Activated CD8-positive, alpha-beta memory T cell treated with anti-CD3 and anti-CD28 coated beads, Interleukin-2, amount 50 U/mL, for 4 hours (primary cell): ENCODE measurements at places on chromosomes 5 and 9.

DNA sequence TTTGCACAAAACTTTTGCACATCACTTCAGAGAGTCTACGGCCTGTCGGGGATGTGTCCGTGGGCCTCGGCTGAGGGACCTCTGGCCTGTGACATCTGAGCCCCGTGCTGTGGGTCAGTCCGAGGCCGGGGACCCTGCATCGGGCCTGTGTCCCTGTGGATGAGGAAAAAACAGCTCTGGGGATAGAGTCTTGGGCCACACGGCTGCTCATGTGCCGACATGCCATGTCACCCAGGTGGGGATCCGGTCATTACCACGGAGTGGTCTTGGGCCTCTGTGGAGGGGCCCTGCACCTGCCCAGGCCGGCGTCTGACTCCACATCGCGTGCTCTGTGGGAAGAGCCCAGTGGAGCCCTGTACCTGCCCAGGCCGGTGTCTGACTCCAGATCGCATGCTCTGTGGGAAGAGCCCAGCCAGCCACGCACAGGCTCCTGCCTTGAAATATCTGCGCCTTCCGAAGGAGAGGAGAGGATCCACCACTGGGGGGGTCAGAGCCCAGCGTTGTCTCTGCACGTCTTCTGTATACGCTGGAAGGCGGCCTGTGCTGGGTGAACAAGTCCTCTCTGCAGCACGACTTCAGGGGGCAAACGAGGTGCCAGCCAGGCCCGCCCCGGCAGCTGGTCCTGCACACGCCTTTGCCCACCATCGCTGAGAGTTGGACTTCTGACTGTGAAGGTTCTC, 27.5 kb upstream of the IRX4 start:
- no peak for DNase-seq

DNA sequence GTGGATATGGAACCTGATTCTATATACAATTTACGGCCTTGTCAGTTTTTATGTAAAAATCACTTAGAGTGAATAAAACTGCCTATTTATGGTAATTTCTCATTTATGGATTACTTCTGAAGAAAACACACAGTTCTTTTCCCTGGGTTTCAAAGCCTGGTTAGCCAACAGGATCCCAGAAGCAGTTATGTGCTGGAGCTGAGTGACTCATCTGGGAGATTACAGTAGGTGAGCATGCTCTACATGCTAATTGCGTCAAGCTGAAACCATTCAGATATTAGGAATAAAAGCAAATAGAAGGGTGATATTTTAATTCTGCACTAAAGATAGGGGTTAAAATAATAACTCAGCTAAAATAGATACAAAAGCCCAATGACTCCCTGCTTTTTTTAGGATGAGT, 47.8 kb downstream of the PDE4D start:
- no peak for DNase-seq

DNA sequence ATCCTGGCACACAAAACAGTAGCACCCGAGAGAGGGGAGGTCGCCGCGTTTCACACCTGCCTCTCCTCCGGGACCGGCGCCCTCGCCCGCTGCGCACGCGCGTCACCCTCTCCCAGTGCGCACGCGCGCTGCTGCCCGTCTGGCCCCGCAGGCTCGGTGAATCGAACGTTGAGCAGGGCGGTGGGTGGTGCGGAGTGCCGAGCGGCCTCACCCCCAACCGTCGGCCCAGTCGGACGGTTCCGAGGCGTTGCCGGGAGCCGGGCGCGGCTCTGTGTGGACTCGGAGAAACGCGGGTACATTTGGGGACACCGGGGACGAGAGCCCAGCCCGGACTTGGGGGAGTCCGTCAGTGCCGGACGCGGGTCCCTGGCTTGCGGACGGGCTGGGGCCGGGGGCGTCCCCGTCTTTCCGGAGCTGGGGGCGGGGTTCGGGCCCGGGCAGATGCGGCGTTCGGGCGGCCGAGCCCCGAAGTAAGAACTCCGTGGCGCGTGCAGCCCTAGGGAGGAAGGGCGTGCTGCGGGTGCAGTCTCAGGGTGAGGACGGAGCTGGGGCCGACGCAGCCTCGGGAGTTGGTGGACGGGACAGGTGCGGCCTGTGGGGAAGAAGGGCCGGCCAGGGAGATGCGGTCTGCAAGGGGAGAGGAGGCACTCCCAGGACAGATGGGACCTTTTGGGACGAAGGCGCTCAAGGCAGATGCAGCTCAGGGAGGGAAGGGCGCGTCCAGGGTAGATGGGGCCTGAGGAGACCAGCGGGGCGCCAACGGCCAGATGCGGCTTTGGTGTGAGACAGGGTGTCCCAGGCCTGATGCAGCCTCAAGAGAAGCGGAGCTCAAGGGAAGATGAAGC, at the start of gene POMT1:
Gene POMT1 (plus strand): TSS at position 138 of the 845 bp plus-strand sequence. CDS start 1,301 bp downstream, outside the sequence.
- peak; percentile 85 for DNase-seq

DNA sequence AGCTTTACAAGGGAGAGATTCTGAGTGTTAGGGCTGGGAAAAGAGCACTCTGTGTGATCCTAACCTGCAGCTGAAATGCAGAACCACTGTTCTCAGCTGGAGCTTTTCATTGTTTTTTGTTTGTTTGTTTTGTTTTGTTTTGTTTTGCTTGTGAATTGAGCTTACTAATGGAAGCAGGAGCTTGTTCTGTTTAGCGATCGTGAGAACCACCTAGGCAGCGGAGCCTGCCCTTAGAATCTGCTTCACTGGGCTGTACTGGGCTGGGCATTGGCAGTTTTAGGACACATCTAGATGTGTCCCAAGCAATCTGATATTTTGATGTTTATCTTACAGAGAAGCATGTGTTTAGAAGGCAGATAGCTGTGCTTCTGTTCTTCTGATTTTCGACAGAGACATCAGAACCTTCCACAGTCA, 14.3 kb downstream of the SYK start:
- no peak for DNase-seq

DNA sequence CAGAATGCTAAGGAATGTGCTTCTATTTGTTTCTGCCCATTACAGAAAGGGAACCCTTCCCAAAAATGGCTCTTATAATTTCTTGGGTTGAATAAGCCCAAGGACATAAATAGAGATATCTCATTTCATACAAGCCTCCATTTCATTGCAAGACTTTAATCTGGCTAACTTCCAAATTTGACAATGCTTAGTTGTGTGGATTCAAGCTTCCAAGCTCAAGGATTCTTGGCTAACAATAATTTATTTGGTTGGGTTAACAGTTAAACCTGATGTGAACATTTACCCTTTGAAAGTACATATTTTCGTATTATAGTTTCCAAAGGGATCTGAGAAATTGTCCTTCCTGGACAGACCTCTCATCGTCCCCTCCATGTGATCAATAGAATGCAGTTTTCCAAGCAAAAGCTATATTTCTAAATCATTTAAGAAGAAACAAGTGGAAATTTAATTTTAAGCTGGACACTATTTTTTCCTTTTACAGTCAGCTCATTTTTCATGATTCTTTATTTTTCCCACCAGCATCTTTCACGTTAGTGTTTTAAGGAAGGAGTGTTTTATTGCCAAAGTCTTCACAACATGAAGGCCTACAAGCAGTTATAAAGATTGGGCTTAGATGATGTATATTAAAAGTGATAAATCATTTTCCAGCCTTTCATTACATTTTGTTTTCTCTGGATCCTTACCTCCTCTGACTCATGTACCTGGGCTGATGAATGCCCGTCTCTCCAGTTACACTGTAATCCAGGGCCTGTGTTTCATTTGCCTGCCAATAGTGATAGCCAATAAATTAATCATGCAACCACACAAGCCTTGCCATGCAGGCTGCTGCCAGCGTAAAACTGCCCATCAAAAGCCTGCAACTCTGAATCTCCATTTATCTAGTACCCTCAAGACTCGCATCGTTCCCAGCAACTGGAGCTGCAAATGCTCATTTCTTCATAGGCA, 176.7 kb downstream of the NTRK2 start:
- DNase-seq: no peak

DNA sequence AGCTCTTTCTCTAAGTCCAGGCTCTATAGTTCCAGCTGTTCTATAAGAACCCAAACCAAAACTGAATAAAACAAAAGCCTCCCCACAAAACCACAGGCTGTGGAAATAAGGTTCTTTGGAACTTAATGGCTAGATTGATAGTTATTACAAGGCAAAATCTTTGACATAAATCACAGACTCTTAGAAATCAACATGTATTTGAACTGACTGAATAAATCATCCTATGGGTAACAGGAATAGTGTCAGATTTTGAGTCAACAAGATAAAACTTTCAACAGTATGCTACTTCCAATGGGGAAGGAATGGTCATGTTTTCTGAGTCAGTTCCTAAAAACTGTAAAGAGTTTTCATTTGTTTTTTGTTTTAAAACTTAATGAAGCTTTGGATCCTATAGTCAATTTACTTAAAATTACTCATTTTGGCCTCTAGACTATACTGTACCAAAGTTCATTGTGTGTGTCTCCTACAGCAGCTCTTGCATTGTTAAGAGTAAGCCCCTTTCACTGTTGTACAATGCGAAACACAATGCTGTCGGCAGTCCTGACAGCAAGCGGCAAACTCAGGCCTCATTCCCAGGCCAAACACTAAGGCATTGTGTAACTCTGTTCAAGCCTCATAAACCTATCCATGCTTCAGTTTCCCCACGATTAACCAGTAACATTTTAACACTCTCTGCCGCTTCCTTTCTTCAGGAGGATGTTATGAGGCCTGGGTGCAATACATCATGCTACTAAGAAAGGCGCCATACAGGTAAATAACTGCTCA, 134.1 kb downstream of the ARL15 start:
- DNase-seq: no peak

DNA sequence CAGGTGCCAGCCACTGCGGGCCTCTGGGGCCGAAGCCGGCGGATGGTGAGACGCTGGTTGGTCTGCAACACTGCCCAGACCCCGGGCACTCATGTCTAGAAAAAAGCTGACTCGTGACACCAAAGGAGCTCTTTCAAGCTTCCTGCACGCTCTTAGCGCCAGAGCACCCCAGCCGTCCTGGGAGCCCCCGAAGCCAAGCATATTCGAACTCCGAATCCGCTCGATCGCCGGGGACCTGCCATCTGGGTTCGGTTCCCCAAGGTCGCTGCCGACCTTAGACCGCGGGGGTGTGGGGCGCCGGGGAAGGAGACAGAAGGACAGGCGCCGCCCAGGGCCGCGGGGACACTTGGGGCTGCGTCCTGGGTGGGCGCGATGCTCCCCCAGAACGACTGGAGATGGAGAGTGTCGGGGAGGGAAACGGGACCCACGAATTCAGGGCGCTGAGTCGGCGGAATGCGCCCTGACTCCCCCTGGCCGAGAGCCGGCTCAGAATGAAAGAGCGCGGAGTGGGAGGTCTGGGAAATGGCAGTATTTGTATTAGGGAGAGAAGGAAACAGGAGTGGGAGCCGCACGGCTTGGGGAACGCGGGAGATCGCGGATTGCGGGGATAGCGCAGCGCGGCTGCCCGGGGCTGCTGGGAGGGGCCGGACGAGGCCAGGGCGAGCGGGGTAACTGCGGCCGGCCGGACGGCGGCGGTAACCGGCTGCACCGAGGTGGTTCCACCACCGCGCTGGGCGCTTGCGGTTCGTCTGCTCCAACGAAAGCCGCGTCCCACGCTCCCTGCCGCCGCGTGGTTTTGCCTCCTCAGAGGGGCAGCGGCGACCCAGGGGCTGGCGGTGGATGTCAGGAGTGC, 20.1 kb upstream of the MARCHF6 start:
- no peak for DNase-seq

- no peak for DNase-seq
Measured at GRCh38 chr5:173256800-173257199, 21.8 kb upstream of the NKX2-5 start.

GRCh38 chr9:30075022-30075421, 2309.4 kb upstream of the ACO1 start:
- no peak for DNase-seq

DNA sequence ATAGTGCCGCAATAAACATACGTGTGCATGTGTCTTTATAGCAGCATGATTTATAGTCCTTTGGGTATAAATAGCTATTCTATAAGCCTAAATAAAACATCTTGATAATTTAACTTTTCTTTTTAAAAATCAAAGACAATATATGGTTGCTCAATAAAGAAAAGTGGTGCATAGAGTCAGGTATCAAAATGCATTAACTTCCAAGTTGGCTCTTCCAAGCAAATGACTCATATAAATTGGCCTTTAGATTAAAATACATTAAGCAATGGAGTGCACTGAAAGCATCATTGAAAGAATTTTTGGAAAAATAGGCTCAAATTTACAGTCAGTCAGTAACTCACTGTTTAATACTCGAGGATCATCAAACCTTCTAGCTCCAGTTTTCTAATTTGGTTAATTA, 106.6 kb downstream of the PLCXD3 start:
- no peak for DNase-seq

DNA sequence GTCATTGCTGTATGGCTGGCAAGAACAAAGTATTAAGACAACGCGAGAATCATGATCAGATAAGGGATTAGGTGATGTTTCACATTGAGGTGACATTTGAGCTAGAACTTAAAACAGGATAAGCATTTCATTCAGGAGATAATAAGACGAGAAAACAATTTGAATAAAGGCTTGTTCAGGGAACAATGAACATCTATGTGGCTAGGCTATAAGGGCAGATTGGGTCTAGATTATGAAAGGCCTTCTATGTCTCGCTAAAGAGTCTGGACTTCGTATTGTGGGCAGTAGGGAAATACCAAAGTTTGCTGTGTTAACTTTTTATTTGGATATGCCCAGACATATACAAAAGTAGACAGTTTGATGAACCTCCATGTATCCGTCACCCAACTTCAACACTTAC, 6.9 kb downstream of the MRPL22 start:
- no peak for DNase-seq
